DMS79 treated with DMSO at 0.1 percent for 48 hours (cell line): ENCODE measurements at places on chromosomes 12 and 14.

GRCh38 chr12:46555406-46555852 is 182.9 kb upstream of the SLC38A2 start:
- no peak for DNase-seq

DNA sequence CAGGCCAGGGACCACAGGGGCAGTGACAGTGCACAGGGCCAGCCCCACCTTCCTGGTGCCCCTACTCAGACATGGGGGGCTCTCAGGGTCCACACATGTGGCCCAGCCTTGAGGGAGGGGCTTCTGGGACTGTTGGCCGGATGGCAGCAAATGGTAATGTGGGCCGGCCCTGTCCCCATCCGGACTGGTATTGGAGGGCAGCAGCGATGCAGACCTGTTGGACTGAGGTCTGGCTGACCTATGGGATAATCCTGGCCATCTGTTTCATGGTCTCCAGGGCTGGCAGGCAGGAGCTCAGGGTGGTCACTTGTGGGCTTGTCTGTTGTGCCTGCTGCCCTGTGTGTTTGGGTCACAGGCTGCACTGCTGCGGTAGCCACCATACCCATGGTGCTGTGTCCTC is 387.5 kb downstream of the TMEM121 start:
- DNase-seq: no peak

GRCh38 chr12:98803468-98804209 is 158.5 kb downstream of the APAF1 start:
- DNase-seq: no peak

DNA sequence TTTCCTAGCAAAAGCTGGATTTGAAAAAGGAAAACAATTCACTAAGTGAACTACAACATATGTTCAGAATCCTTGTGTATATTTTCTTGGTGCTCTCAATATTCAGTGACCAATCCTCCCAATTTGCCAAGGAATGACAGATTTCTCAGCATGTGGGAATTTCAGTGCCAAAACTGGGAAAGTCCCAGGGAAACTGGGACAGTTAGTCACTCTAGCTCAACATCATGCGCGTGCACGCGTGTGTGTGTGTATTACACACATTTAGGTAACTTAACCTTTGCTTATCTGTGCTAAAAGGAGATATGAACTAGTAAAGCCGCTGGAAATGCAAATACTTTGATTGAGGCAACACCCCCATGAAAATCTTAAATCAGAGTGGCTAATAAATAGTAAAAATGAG is 26.1 kb upstream of the SLC6A13 start:
- no peak for DNase-seq
